GM13977 (cell line): ENCODE measurements at places on chromosomes 4 and X.

DNA sequence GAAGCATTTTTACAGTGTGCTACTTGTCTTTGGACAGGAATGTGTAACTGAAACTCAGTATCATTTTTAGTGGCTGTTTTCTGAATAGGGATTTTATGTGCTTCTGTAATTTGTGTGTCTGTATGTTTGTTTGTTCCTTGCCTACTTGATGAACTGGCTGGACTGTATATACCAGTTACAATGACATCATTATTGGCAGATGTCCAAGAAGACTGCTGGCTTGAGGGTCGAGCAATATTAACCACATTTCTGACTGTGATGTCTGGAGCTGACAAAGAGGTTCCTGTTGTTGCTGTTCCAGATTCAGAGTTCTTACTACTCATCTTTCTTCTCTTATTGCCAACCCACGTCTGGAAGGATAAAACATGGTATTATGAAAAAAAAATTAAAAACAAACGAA, 33.0 kb downstream of the HDX start:
- DNase-seq, result no peak

GRCh38 chrX:12580548-12580947, 210.7 kb upstream of the PRPS2 start:
- DNase-seq, result no peak

- peak; percentile 29 for DNase-seq
Measured at GRCh38 chrX:134236626-134237614, at the start of gene CCDC160. Gene CCDC160, plus strand, starts transcription at chrX:134237182. Its CDS starts 7,619 bp downstream, at chrX:134244801.

GRCh38 chr4:32145987-32146386, 1425.8 kb downstream of the PCDH7 start:
- no peak for DNase-seq

GRCh38 chr4:177444911-177445736, 2.9 kb upstream of the AGA start:
- DNase-seq, result no peak

GRCh38 chr4:177118596-177118995, 191.1 kb upstream of the NEIL3 start:
- DNase-seq, result no peak

GRCh38 chr4:13493793-13494192, 9.7 kb upstream of the RAB28 start:
- no peak for DNase-seq

DNA sequence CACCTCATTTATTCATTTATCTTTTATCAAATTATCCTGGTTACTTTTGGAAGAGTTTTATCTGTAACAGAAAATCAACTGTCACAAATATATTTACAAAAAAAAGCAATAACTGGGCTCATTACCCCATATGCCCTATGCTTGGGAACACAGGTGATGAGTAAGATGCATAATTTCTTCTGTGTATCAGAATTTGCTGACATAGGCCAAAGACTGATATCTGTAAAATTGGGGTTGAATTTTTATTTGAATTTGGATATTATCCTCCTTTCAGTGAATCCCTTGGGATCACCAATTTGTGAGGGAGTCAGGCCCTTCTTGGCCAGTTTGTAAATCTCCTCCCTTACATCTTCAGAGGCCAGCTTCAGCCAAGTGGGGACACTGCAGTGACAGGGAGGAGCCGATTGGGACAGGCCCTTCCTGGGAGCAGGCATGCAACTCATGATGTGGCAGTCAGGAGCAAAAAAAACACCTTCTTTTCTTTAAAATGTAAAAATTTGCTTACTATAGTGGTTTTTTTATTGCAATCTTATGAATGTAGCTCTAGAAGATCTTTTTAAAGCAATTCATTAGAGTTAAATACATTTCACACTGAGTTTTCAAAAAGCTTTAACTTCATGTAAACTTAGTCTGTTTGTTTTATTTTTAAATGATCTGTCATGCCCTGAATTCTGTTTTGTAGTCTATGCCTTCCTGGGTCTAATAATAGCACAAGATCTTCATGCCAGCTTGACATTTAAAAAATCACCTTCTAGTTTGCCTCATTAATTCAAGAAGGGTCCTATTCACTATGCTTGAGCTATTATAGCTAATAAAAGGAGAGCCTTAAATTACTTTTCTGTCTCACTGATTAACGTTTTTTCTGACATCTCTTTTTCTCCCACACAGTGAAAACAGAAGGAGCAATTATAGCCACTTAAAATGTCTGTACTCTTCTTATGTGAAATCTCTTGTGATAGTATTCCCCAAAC, 136.6 kb upstream of the SPRY1 start:
- DNase-seq, result no peak

- DNase-seq, result no peak
Measured at GRCh38 chr4:3307891-3308575, 15.2 kb downstream of the RGS12 start.

- no peak for DNase-seq
Measured at GRCh38 chr4:47882228-47882627, 32.2 kb downstream of the NFXL1 start.

DNA sequence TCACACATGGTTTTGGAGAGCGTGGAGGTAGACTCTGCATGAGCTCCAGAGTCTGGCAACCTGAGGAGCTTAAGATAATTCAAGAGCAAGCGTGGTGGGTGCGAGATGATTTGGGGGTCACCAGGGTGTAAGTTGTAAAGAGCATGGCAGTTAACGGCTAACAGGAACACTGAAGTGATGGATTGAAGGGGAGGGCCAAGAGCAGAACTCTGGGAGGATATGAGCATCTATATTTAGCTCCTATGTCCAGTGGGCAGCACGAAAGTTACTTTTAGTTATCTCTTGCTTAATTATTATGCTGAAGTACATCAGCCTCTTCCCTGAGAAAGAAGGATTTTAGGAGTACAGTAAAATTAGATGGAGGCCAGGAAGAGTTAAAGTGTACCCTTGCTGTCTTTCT, 231.9 kb upstream of the HAND2 start:
- DNase-seq, result no peak

GRCh38 chr4:8279321-8280157, 10.0 kb downstream of the HTRA3 start:
- no peak for DNase-seq

DNA sequence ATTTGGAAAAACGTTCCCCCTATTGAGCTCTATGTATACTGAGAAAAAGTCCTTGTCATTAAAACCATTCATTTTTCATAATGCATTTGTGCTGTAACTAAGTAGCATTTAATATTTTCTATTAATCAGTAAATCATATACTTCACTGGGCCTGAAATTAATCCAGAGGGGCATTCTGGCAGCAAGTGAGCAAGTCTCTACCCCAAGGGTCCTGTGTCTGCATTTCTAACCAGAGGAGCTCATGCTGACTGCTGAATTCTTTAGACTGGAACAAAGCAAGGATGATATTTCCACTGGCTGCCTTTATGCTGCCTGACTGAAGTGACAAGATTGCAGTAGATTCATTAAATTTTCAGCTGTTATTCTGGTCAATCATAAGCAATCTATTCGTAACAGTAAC, 246.5 kb downstream of the SLITRK2 start:
- DNase-seq, result no peak

GRCh38 chrX:47638816-47639215, 9.1 kb upstream of the CFP start:
- DNase-seq, result no peak

DNA sequence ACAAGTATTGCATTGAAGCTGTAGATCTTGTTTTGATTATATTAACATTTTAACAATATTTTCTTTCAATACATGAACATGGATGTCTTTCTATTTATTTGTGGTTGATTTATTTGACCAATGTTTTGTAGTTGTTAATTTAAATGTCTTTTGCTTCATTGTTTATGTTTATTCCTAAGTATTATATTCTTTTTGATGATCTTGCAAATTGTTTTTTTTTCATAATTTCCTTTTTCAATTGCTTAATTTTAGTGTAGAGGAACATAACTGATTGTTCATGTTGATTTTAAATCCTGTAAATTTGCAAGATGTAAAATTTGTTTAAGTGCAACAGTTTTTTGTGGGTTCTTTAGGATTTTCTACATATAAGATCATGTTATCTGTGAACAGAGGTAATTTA, 744.1 kb downstream of the FAM133A start:
- DNase-seq, result no peak

- DNase-seq, result no peak
Measured at GRCh38 chr4:10667701-10668326, 16.8 kb downstream of the CLNK start.

DNA sequence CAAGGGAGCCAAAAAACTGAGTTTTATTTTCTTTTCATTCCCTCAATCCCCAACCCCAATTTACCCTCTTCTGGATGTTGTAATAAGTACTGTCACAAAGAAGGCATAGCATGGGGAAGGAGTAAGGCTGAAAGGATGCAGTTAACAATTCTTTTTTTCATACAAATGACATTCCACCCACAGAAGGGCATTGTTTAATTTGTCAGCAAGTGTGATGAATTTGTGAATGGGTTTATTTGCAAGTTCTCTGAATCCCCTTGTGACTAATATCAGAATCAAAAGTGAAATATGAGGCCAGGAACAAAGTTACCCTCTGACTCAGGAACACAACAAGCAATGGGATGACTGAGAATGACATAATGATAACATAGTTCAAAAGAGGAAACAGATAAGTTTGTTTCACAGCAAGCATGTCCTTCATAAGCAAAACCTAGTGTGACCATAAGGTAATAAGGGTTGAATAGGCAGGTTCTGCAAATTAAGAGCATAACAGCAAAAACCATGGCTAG, 2.1 kb downstream of the GEMIN8 start:
- DNase-seq, result peak; percentile 56

GRCh38 chr4:3174371-3175338, 74.3 kb upstream of the MSANTD1 start:
- no peak for DNase-seq

DNA sequence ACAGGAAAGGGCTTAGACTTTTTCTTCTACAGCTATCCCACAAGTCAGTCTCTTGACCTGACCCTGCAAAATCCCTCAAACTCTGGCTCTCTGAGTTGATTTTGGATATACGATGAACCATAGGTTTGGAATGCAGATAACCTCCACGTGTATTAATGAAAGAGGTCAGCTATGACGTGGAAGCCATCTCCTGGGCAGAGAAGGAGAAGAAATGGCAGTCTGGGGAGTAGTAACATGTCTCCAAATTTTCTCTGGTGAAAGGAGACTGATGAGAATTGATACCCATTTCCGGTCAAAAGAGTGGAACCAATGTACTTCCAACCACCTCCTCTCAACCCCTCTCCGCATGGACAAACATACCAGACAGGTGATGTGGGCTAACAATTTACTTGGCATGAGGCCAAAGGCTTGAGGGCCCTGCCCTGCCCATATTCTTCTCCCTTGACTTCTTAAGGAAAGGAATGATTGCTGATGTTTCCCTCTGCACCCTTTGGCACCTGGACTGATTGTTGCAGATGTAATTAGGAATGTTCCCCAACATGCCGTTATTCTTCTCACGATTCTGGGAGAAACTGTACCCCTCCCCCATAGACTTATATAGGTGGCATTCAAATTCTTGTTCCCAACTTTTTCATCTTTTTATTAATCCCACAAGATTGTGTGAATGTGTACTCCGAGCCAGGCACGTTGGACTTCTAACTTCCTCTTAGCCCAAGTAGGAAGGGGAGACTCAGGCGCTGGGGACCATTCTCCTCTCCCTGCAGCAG, 580 bp upstream of the PLS3 start:
- no peak for DNase-seq

- no peak for DNase-seq
Measured at GRCh38 chrX:153394612-153395011, 6.5 kb downstream of the PNMA6E start.

- DNase-seq, result peak; percentile 14
Measured at GRCh38 chrX:53440621-53441517, 6.7 kb upstream of the HSD17B10 start.

DNA sequence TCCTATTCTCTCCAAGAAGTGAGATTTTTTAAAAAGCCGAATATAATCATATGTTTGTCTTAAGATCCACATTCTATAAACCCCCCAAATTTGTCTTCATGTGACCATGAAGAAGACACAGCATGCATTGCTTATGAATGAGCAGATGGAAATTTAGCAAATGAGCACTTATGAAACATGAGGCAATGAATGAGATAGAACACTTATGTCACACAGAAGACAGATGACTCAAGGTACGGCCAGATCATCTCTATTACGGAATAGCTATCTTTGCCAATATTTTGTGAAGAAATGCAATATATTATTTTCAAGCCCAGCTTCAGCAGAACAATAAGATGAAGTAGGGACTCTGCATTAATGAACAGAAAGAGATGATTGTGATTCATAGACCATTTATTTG, 21.4 kb downstream of the PHEX start:
- no peak for DNase-seq

GRCh38 chr4:150387981-150388380, 194.0 kb upstream of the MAB21L2 start:
- no peak for DNase-seq
